Activated CD4-positive, CD25-positive, alpha-beta regulatory T cell treated with anti-CD3 and anti-CD28 coated beads, Interleukin-2, amount 50 U/mL, for 24 hours (primary cell): ENCODE measurements at places on chromosomes 2 and 18.
A peak's percentile ranks its signal among the peaks of the same experiment; 100 is the strongest.

DNA sequence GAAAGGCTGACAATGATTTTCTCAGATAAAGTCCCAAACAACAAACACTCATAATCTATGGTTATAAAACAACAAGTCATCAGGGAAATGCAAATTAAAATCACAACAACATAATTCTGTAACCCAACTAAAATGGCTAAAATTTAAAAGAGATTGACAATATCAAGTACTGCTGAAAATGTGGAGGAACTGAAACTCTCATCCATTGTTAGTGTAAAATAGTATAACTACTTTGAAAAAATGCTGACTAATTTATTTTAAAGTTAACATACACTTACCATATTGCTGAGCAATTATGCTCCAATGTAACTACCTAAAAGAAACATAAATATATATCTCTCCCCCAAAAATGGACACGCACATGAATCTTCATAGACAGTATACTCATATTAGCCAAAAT is 245.9 kb upstream of the SPOPL start:
- ATAC-seq = no peak

DNA sequence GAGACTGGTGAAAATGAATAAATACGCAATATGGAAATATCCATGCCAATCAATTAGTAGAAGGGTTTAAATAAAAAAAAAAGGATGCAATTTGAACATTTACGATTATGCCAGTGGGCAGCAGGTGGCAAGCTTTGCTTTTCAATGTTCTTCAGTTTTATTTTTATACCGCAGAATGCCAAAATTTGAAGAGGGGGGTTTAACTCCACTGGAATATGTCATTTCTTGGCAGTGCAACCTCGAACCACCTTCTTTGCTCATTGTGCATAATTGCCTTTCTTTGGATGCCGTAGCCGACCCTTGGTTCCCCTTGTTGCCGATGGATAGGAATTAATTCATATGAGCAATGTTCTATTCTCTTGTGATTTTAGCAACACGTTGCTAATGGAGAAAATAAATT is 88.0 kb downstream of the LTBP1 start:
- no peak for ATAC-seq

DNA sequence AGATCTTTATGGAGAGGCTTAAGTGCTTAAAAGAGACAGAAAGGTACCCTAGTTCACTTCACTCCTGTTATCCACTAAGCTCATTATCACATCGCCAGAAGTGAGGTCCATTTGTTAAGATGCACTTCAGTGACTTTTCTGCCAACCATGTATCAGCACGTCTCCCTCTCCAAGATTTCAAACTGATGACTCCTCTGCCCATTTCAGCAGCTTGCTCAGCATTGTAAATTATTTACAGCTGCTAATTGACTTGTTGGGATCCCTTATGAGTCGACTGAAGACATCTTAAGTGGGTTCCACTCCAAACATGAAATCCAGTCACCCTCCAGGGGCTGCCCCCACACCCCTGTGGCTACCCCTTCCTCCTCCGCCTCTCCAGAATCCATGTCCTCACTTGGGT is 37.3 kb downstream of the DIPK1C start:
- no peak for ATAC-seq

GRCh38 chr2:237627441-237628246 is at the start of gene LRRFIP1:
TSS of gene LRRFIP1 (plus strand) at chr2:237627587. CDS start at chr2:237627645, 58 bp downstream.
- ATAC-seq = peak; percentile 44

GRCh38 chr2:239514754-239515530 is 114.1 kb upstream of the HDAC4 start:
- ATAC-seq = no peak

- no peak for ATAC-seq
Measured at GRCh38 chr2:85681372-85681763, 12.8 kb upstream of the GNLY start.

- no peak for ATAC-seq
Measured at GRCh38 chr2:27091746-27092695, 5.4 kb downstream of the KHK start.

DNA sequence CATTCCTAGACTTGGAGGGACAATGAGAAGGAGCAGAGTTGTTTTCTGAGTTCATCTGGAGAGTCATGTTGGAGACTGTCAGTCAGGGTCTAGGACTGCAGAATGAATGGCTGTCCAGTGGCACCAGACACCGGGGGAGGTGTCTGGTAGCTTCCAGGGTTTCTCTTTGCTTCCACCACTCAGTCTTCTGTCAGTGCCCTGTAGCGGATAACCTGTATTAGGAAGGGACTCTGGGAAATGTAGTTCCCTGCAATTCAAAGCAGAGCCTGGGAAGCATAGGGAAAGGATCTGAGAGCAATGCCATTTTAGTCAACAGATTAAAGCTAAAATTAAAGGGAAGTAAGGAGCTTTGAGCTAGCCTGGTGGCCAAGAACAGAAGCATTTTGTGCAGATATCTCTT is 257.9 kb downstream of the THSD7B start:
- ATAC-seq = no peak

DNA sequence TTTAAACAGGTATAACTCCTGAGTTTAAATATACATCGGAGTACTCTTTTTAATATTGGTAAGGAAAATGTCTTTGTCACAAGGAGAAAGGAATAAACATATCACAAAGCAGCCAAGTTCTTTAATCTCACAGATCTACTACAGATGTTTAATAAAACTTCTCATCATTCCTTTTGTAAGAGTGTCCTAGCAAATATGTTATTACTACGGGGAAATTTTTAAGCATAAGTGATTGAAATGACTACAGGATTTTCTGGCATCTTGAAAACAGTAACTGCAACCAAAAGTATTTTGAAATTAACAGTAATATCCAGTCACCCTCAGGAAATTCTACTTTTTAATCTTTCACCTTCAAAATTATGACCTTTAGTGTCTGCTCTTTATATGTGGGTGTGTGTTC is 403.1 kb downstream of the IRS1 start:
- ATAC-seq = no peak

DNA sequence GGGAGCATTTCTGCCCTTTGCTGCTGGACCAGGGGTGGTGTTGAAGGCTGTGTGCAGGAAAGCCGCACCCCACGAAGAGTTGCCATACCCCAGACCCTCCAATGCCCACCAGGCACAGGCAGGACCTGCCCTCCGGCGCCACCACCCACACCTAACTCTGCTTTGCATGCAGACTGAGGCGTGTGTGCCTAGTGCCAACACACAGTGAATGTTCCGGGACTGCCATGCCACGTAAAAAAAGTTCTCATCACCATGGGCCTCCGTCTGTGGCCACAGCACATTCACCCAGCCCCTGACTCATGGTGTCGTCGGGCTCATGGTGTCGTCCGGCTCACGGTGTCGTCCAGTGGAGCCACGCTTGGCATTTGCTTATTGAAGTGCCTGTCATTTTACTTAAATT is 184.9 kb upstream of the RAB6C start:
- ATAC-seq = no peak

DNA sequence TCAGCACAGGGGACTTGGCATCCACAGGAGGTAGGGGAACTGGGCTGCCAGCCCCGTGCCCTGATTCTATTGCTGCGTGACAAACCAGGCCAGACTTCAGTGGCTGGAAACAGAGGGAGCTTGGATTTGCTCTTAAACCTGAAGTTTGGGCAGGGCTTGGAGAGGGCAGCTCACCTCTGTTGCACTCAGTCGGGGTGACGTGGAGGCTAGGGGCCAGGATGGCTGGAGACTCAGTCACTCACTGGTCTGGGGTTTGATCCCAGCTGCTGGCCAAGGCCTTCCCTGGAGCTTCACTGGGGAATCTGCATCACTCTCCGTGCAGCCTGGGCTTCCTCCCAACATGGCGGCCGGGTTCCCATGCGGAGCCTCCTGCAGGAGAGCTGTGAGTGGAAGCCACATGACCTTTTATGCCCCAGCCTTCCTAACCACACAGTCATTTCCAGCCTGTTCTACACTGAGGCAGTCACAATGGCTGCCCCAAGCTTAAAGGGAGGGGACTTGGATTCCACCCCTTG is 175.2 kb upstream of the HDAC4 start:
- ATAC-seq = no peak

- ATAC-seq = no peak
Measured at GRCh38 chr18:28767201-28767600, 590.3 kb upstream of the CDH2 start.
